MV-4-11 (cell line): ENCODE measurements at places on chromosomes 11 and 22.

DNA sequence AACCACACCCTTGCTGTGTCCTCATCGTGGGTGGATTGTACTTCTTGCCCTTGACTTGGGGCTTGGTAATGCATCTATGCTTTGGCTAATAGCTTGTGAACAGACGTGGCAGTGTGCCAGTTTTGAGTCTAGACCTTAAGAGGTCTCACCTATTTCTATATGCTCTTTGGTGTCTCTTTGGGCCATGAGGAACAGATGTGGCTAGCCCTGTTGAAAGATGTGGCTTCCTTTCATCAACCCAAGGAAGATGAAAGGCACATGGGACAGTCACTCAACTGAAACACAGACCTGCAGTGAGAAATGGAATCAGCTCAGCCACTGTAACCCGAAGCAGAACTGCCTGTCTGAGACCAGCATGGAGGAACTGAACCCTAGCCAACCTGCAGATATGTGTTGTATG lies 7.9 kb upstream of the NELL1 start:
- no peak for DNase-seq

DNA sequence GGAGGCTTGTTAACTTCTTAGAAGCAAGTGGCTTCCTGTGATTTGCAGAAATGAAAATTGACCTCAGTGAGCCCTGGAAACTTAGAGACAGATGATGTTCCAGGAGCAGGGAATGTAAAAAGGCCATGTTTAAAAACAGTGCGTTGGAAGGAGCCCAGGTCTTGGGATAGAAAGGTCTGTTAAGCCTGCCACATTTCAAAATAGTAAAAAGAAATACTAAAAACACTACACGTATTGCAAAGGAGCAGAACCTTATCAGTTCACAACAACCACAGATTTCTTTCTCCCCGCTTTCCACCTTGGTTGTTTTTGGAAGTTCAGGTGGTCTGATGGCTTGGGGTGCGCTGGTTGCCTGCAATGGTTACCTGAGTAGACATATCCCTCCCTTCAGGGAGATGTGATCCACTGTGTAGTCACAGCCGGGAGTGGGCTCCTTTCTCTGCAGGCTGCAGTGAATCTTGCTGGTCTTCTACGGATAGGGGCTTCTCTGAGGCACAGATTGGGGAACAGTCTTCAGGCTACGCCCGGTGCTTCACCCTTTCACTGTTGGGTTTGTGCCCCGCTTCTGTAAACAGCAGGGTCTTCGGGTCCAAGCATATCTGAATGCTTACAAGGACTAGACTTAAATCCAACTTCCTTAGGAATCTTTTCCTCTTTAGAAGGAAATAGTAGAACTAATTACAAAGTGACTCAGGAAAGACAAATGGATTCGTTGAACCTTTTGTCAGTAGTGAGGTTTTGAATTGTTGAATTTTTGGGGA lies 1.9 kb downstream of the TEAD1 start:
- no peak for DNase-seq

DNA sequence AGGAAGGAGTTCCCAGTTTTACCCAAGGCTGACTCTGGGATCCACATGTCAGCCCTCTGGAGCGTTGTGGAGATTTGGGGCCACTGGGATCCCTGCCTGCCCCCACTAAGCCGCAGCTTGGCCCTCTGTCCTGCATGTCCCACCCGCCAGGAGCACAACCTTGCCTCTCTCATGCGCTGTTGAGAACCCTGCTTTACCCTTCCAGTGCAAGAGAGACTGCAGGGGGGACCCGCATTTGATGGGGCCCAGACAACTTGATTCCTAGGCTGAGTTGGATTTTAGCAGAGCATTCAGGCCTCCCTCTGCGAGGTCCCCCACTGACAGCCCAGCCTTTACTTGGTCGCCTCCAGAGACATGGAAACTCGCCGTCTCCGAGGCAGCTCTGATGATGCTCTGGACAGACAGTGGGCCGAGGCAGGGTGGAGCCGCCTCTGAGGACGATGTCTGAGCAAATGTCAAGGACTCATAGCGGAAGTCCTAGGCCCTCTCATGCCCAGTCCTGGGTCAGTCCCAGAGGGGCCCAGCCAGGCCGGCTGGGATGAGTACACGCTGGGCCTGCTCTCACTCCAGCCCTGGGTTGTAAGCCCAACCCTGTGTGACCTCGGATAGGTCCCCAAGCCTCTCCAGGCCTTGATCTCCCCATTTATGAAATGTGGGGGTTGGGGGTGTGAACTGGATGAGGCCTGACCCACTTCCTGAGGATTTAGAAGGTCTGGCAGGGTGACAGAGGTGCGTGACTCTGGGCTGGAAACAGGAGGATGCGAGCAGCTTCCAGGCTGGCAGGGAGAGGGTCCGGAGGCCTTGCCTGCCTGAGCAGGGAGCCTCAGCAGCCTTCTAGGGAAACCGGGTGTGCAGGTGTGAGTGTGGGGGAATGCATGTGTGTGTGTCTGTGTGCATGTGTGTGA lies 630 bp downstream of the CD5 start:
- DNase-seq: no peak

- DNase-seq: no peak
Observed at GRCh38 chr11:106503901-106504300, 426.4 kb downstream of the AASDHPPT start.

DNA sequence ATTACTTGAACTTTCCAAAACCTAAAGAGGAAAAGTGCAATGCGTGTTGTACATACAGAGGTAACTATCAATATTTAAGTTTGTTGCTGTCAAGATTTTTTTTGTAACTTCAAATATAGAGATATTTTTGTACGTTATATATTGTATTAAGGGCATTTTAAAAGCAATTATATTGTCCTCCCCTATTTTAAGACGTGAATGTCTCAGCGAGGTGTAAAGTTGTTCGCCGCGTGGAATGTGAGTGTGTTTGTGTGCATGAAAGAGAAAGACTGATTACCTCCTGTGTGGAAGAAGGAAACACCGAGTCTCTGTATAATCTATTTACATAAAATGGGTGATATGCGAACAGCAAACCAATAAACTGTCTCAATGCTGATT lies 2.1 kb downstream of the ADM start:
- DNase-seq: no peak

- peak; percentile 28 for DNase-seq
Observed at GRCh38 chr11:116217006-116217405, 555.8 kb downstream of the BUD13 start.

DNA sequence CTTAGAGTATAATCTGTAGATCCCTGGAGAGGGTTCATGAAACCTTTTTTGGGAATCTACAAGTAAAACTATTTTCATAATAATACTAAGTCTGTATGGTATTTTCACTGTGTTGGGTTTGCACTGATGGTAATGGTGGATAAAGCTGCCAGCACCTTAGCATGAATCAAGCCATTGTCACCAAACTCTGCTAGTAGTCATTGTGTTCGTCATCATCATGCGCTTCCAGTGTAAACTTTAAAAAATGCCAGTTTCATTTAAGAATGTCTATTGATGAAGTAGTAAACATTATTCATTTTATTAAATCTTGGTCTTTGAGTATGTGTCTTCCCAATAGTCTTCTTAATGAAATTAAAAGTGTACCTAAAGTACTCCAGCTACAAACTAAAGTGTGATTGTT lies 15.0 kb downstream of the ALKBH3 start:
- DNase-seq: no peak

GRCh38 chr11:42301777-42302176 lies 842.3 kb upstream of the LRRC4C start:
- no peak for DNase-seq

- no peak for DNase-seq
Observed at GRCh38 chr11:64741375-64742086, 2.4 kb downstream of the RASGRP2 start.

DNA sequence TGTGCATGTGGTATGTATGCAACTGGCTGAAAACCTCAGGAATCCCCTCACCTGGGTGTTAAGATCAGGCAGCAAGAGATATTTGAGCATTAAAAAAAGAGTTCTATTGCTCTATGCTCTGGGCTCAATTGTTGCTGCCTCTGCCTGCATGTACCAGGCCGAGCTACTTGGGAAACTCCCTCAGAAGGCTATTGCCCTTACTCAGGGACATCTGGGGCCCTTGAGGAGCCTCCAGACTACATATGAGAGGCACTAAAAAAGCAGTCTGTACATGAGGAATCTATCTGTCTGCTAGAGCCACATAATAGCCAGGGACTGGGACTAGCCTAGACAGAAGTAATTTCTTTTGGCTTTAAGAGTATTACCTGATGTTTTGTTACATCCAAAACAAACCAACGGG lies 120.1 kb downstream of the SWAP70 start:
- no peak for DNase-seq

- DNase-seq: no peak
Observed at GRCh38 chr11:121141066-121141465, 40.0 kb downstream of the TECTA start.

DNA sequence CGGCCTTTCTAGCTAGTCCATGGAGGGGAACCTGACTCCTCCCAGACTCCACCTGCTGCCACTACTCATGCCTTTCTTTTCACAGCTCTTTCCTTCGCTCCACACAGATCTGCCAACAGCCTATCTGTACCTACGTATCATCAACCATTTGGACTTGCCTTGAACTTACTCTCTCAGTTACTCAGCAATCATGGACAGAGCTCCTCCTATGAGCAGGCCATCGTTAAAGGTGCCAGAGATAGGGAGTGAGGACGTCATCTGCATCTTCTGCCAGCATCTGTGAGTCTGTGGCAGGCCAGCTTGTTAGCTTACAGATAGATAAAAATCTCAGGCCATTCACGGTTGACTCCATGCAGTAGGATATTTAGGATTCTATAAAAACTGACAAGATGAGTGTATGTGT lies 162.9 kb upstream of the ZBED5 start:
- DNase-seq: no peak

- DNase-seq: no peak
Observed at GRCh38 chr11:21262992-21263391, 593.6 kb downstream of the NELL1 start.

DNA sequence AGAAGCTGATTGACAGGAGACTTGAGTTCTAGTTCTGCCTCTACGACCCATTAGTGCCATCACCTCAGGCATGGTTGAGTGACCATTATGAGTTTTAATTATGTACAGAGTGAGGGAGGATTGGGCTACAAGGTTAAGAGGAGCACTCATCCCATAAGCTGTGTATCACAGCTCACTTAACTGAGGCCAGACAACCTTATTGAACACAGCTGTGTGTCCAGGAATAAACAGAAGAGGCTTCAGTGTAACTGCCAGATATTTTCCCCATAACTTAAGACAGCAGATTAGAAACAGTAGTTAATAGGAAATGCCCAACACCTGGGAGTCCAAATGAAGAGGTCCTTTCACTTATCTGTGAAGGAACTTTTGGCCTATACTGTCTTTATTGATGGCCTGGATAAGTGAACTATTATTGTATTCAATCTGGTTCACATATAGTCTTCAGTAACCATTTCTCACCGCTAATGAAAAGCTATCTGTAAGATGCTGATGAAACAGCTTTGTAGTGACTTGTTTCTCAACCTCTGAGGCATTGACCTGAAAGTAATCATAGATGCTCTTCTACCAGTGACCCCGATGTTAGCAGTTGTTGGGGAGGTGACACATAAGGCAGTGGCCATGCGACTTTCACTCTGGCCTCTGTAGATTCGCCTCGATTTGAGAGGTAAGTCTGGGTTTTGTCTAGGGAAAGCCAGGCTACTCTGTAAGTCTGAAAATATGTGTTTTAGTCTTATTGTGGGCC lies 41.7 kb downstream of the YAP1 start:
- no peak for DNase-seq

DNA sequence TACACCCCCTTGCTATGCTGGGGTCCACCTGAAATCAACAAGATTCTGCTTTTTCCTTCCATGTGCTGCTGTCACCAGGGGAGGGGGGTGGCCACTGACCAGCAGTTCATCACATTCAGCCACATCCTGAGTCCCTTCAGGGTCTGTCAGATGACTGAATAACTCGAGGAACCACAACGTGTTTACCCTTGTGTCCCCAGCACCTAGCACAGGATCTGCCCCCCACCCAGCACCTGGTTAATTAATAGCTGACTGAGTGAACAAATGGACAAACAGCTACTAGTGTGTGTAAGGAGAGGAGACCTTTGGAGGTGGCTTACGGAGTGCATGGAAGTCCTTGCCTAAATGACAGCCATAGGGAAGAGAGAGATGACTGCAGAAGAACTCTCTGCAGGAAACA lies 119.5 kb upstream of the NCAM1 start:
- no peak for DNase-seq

DNA sequence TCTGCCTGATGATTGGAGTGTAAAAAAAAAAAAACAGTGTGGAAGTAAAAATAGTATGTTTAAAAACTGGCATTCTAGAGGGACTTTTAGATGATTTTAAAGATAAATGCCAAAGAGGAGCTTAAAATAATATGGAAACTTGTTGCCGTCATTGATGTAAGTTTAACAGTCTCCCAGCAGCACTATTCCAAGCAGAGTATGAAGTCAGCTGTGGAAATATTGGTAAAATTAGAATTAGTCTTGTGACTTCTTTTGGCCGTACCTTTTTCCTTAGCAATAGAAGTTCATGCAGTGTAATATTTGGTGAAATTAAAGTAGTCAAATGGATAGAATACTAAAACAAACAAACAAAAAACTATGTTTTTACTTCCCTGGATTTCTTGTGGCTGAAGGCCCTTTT lies 134.9 kb downstream of the METTL15 start:
- DNase-seq: no peak

DNA sequence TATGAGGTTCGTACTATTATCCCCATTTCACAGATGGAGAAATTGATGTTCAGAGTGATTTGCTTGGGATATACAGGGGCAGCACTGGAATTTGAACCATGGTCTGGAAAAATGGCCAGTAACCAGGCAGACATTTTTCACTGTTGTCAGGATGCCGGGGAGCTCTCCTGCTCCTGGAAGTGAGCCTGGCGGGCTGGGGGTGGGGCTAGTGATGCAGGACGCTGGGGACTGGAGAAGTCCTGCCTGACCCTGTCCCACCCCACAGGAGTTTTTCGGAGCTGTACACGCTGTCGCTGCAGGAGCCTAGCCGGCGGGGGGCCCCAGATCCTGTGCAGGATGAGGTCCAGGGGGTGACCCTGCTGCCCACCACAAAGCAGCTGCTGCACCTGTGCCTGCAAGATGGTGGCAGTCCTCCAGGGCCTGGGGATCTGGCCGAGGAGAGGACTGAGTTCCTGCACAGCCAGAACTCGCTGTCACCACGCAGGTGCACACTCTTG lies 11.1 kb downstream of the SIPA1 start:
- DNase-seq: no peak

DNA sequence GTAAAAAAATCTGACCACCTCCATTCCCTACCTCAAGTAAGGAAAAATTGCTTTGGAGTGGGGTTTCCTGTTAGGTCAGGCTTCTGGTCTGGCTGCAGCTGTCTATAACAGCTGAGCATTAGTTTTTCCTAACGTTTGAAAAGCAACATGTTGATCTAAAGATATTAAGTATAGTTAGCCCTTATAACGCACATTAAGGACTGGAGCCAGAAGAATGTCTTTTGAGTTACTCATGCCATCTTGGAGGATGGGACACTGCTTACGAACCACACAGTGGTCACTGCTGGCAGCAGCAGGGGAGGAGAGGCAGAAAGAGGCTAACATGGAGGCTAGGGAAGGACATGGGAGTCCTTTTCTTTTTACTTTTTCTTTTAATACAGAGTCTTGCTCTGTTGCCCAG lies 44.1 kb upstream of the GDPD4 start:
- no peak for DNase-seq
